Hypothalamus (tissue), 51 donors: ENCODE measurements at places on chromosomes 6 and 20.

GRCh38 chr6:37088897-37089296 lies 81.1 kb upstream of the PIM1 start:
- no peak for DNase-seq

DNA sequence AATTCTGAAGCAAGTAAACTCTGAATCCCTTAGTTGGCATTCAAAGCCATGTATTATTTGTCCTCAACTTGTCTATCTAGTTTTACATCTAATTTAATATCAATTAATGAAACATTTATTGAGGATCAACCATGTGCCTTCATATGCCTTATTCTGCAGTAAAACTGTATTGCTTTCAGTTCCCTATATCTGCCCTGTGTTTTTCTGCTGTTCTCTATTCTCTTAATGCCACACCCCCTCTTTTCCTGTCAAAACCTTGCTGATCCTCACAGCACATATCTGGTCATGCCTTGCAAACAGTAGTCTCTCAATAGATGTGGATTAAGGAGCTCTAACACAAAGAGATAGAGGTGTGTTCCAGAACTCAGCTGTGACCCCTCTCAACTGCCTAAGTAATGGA lies 2.0 kb downstream of the FIG4 start:
- no peak for DNase-seq

DNA sequence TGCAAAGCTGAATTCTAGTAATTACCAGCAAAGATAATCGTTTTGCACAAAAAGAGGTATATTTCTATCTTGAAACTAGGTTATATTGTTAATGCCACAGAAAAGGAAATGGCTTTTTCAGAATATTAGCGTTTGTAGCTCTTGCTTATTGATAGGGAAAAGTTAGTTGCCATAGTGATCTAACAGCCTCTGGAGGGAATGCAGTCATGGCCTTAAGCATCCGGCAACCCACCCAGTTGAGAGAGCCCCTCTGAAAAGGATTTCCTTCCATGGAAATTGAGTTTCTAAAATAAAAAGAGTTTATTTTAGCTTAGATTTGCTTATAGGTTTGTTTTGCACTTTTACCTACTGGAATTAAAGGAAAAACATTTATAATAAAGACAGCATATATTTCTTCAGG lies 224.5 kb downstream of the BCKDHB start:
- no peak for DNase-seq

DNA sequence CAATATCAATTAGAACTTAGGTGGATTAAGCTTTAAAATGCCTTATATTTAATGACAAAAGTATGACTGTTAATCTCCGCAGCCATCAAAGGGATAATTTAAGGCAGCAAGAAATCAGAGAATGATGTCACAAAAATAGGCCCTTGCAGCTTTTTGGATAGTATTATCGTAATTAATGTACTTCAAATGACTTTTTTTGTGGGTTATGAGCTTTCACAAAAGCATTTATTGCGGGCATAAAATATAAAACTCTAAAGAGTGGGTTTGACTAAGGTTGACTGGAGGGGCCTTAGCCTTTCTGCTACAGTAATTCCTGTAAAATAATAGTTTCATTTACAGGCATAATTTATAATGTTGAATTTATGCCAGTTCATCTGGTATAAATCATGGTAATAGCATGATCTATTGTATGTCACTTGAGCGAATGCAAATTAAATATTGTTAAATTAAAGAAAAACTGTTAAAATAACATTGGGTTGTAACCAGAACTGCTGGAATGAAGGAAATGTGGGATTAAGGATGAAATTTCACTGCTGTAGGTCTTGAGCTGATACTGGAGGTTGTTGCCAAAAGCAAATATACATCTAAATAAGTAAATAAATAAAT lies 78.5 kb upstream of the ZFP64 start:
- DNase-seq = no peak

- no peak for DNase-seq
These were observed 375.1 kb downstream of the ZFAND3 start for GRCh38 chr6:38194589-38194988.

- no peak for DNase-seq
These were observed 455.3 kb downstream of the HACE1 start for GRCh38 chr6:104404377-104404776.

- DNase-seq = no peak
These were observed 91.9 kb upstream of the EYA2 start for GRCh38 chr20:46802722-46803121.

DNA sequence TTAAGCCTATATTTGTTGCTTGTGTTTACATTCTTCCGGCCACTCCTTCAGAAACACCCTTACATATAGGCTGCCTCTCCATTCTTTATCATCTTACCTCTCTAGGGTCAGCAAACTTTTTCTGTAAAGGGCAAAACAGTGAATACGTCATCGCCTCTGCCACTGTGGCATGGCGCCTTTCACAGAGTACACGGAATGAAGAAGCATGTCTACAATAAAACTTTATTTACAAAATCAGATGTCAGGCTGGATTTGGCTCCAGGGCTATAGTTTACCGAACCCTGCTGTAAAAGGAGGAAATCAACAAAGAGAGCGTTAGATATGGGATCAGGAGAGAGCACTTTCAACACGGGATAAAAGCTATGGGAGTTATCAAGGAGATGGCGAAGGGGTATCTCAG lies 9.3 kb upstream of the NCR2 start:
- DNase-seq = no peak

DNA sequence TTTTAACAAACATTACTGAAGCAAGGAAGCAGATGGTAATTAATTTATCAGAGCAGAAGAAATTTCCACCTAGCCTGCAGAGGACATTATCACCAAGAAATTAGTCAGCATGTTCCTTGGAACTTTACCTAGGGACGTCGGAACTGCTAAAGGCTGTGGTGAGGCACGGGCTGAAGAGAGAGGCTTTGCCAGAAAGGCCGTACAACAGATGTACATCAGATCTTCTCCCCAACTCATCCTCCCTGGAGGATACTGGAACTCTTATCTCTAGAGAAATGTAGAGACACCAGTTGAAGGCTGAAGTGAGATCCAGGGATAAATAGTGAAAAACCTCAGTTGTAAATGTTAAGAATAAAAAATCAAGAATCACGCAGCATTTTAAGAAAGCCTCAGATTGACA lies 257.1 kb downstream of the SAMD5 start:
- no peak for DNase-seq

DNA sequence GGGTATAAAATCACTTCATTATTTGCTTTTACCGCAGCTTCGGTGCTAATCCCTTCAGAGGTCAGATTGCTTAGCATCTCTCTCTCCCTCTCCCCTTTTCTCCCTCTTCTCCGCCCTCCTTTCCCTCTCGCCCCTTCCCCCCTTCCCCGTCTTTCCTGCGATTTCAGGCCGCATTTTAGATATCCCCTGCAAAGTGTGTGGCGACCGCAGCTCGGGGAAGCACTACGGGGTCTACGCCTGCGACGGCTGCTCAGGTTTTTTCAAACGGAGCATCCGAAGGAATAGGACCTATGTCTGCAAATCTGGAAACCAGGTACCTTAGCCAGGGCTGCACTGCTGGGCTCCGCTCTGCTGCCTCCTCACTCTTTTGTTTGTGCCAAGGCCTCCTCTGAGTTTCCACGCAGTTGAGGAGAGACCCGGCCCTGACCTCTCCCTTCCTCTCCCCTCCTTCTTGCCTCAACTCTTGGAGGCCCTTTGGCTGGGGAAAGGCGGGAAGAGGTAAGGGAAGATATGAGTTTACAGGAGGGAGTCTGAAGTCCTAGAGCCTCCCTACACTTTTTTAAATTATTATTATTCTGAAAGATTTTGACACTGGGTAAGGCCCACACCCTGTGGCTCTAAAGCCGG lies 5.6 kb downstream of the NR2E1 start:
- DNase-seq = no peak

DNA sequence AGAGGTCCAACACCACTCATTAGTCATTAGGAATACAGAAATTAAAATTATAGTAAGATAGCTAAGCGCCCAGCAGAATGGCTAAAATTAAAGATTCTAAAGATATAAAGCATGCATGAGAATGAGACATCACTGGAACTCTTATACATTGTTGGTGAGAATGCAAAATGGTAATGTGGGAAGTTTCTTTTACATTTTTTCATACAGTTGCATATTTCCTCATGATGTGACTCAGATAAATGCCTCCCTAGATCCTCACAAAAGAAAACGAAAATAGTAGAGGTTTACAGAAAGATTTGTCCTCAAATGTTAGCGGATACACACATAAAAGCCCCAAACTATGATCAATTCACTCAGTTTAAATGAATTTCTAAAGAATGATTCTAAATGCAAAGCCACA lies 633.7 kb upstream of the GJE1 start:
- no peak for DNase-seq

DNA sequence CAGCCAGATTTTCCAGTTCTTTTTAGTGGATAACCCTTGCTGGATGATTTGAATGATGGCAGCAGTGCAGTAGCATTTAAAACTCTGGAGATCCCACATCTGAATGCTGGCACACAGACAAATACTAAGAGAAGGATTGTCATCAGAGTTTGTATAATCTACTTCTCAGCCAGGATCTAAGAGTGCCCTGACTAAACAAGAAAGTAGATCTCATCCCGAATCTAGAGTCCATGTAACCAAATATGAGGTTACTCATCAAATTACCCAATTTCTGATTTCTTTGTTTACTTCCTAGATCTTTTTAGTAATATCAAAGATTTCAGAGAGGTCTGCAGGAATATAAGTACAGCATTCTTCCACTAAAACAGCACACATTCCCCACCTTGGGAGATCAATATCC lies 7.8 kb downstream of the TMC2 start:
- no peak for DNase-seq

GRCh38 chr20:11852811-11853210 lies 64.9 kb upstream of the BTBD3 start:
- no peak for DNase-seq

- no peak for DNase-seq
These were observed 16.1 kb downstream of the PLA2G7 start for GRCh38 chr6:46719099-46719498.

DNA sequence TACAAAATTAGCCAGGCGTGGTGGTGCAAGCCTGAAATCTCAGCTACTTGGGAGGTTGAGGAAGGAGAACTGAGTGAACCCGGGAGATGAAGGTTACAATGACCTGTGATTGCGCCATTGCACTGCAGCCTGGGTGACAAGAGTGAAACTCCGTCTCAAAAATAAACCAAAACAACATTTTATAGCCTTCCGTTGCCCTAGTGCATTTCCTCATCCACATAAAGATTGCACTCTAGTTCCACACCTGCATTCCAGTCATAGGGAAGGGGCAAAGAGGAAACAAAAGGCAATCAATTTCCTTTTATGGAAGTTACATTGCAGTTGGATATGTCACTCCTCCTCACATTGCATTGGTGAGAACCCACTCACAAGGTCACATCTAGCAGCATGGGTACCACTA lies 182.7 kb upstream of the ARG1 start:
- no peak for DNase-seq

- no peak for DNase-seq
These were observed 26.9 kb downstream of the ARMC2 start for GRCh38 chr6:108875161-108875555.

GRCh38 chr6:33724102-33725023 lies 12.9 kb upstream of the UQCC2 start:
- no peak for DNase-seq

DNA sequence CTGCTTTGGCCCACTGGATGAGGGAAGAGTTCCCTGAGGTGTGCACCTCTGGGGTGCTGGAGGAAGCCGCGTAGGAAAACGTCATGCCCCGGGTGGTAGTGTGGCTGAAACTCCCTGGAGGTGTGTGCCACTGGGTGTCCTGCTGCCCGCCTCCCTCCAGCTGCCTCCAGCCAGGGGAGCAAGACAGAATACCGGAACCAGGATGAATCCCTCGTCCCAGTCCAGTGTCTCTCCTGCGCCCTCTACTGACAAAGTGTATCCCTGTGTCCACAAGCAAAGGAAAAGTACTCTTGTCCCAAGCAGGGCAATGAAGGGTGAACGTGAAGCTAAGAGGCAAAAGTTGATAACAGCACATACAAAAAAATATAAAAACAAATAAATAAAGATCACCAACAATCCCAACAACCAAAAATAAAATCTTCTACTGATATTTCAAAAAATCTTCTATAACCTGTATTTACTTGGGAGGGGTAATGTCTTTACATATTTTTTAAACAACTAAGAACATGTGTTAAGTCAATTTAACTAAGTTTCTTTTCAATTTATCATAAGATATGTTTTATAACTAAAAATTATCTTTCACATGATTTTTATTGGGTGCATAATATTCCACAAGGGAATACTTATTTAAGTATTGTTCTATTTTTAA lies 437.6 kb downstream of the MAFB start:
- DNase-seq = no peak

- DNase-seq = no peak
These were observed 76.0 kb downstream of the RSPH3 start for GRCh38 chr6:158923805-158924498.

DNA sequence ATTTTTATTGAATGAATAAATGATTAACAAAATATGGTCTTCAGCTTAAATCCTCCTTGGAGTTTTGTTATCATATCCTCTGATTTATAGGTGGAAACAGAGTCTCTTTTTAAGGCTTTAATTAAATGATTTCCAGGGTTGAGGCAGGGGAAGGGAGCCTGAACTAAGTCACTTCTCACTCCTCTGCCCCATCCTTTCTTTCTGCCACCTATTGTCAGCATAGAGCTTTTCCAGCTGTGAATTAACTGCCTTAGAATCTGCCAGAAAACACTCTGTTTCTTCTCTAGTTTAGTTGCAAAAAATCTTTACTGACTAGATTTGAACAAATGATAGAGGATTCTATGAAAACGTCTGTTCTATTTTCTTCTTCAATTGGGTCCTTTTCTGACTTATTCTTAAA lies 9.8 kb downstream of the OGFRL1 start:
- no peak for DNase-seq

- no peak for DNase-seq
These were observed 52.4 kb upstream of the EDN3 start for GRCh38 chr20:59247731-59248684.

GRCh38 chr6:2526766-2527165 lies 224.0 kb downstream of the MYLK4 start:
- no peak for DNase-seq

GRCh38 chr6:108578595-108579327 lies 18.0 kb downstream of the FOXO3 start:
- DNase-seq = no peak

DNA sequence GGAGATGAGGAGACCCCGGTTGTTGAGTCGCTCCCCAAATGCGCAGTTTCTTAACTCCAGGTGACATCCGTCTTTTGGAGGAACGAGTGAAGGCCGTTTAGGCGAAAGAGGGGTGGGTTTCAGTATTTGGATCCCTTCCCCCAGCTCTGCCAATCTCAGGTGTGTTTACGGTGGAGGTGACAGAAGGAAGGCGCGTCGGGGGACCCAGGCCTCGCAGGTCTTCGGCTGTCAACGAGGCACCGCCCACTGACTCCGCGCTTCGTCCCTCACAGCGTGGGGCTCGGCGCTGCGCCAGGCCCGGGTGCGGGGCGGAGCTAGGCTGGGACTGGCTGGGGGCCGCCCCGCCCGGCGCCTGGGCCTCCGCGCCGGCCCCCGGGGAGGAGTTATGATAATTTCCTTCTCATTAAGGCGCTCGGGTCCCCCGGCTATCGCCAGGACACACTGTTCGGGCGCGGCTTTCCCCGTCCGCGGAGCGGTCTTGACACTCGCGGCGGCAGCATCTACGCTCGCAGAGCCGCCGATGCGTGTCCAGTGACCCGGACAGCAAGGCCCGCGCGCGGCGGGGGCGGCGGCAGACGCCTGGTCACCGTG lies at the start of gene TFAP2C:
TFAP2C (plus strand) TSS at position 434 of the 591 bp plus-strand sequence. CDS start 239 bp downstream, outside the sequence.
- no peak for DNase-seq

GRCh38 chr6:84771756-84772356 lies 7.5 kb upstream of the TBX18 start:
- no peak for DNase-seq

- DNase-seq = no peak
These were observed 66.0 kb downstream of the GPR6 start for GRCh38 chr6:110044096-110044495.
